NCI-H69 (cell line): ENCODE measurements at places on chromosomes 5 and 9.

- no peak for DNase-seq
Measured at GRCh38 chr9:134891053-134891452, 10.4 kb downstream of the FCN2 start.

GRCh38 chr9:78031444-78031892, at the start of gene GNAQ:
GNAQ (minus strand) TSS chr9:78031811; CDS start chr9:78031235, 576 bp downstream.
- DNase-seq: peak; percentile 86

- DNase-seq: peak; percentile 79
Measured at GRCh38 chr5:84255315-84255714, 129.4 kb downstream of the EDIL3 start.

DNA sequence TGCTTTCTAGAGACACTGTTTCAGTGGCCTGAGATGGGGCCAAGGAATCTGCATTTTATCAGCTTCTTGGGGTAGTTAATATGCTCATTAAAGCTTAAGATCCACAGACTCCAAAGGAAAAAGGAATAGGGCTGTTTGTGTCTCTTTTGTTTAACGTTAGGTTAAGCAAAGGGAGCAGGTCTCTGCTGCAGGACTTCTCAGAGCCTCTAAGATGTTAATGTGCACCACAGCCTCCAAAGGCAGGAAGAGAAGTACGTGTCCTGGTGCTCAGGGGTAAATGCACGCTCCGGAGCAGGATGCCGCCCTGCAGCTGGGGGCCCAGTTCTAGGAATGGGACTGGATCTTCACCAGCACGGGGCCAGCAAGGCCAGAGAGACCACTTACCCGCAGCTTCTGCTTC, 19.6 kb downstream of the SPARC start:
- no peak for DNase-seq

DNA sequence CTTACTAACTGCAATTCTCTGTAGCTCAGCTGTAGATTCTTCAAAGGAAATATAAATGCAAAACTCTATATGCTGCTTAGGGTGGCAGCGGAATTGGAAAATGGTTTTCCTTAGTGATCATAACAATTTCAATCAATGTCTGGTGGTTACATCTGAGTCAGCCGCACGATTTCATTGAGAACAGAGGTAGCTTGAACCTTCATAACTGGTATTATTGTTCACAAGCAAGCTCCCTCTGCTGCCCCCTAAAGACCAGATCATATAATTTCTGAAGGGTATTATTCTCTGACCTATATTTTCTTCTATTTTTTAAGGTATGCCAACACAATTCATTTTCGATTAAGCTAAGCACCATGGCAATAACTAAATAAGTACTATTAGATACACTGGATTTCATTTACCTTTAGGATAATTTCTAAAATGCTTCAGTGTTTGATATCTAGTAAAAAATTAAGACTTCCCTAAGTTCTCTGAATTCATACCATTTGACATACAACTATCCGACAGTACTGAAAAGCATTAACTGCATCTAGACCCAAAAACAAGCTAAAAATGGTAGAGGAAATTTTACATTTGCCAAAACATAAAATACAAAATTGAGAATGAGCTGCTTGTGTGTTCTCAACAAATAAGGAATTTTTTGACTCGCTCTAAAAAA, 181.1 kb upstream of the SPEF2 start:
- peak; percentile 70 for DNase-seq

DNA sequence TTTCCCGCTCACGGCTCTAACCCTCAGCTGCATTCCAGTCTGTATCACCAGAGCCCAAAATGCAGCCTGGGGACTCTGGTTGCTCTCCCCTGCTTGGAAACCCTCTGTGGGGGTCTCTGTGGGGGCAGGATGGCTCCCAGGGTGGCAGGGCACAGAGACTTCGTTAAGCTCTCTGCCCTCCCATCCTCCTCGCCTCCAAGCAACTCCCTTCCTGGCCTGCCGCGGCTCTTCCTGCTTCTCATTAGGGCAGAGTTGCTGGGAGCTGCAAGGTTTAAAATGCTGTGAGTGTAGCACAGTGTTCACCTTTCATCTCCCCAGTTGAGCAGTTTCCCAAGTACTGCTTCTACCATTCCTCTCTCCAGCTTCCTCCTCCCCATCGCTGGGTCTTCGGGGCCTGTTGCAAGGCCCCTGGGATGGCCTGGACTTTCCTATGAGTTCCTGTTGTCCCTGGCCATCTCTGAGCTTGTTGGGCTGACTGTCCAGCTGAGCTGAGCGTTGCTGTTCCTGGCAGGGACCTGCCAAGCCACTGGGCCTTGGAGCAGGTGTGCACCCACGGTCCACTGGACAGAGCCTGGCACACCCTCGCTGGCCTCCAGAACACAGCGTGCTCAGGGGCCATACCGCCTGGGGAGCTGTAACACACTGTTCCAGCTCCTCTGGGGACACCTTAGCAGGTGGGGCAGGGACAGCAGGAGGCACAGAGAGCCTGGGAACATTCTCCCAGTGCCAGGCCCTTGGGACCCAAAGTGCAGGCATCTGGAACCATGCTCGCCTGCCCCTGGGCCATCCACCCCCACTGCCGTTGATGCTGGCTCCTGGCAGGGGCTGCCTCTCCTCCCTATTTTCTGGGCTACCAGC, 188.4 kb downstream of the C9orf50 start:
- peak; percentile 38 for DNase-seq

DNA sequence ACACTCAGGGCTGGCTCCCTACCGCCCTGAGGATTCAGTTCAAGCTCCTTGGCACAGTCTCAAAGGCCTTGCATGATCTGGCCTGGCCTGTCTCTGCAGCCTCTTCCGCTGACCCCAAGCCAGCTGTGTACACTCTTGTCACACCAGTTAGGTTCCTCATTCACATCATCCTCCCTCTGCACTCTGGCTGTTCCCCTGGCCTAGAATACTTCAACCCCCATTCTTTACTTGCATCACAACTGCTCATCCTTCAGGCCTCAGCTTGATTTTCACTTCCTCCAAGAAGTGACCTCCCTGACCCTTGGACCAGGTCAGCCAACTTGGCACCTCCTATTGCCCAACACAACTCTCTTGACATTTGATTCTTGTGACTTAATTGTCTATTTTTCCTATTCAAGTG, 18.9 kb upstream of the PFDN1 start:
- no peak for DNase-seq

DNA sequence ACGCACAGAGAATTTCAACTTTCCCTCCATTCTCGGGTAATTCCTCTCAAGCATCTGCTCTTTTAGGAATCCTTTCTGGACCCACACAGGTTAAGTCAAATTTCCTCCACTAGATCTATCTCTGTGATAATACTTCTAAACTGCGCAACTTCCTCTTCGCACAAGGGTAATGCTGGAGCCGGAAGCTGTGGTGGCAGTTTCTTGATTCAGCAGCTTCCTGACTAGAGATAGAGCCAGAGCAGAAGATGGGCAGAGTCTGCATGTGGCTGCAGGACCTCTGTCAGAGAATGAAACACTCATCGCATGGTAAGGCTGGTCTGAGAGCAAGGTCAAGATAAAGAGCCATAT, 11.1 kb upstream of the CDC42SE2 start:
- DNase-seq: no peak

DNA sequence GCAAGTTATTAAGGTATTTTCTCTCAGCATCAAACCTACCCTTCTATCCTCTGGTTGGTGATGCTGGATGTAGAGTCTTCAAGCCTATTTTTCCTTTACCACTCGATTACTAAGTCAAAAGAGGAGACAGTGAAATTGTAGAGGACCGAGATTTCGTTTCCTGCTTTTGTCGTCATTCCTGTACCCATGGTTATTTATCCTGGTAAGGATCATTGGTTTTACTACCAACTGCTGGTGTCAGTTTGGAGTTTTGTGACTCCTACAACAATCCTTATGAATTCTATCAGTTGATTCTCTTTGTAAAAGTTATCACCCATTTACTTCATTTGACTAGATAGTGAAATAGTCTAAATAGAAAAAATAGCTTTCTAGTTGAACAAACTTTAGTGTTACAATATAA, 2028.2 kb upstream of the ACO1 start:
- DNase-seq: no peak

GRCh38 chr9:91978740-91979414, 28.8 kb upstream of the ROR2 start:
- peak; percentile 37 for DNase-seq

GRCh38 chr5:1413211-1413610, 32.0 kb downstream of the SLC6A3 start:
- no peak for DNase-seq

- DNase-seq: no peak
Measured at GRCh38 chr5:81942746-81943145, 29.1 kb upstream of the ATG10 start.

GRCh38 chr5:162638849-162639248, 571.3 kb downstream of the GABRG2 start:
- no peak for DNase-seq

GRCh38 chr9:113734826-113735225, 141.3 kb upstream of the ZNF618 start:
- DNase-seq: no peak

- DNase-seq: no peak
Measured at GRCh38 chr9:118990949-118991348, 378.3 kb downstream of the BRINP1 start.

DNA sequence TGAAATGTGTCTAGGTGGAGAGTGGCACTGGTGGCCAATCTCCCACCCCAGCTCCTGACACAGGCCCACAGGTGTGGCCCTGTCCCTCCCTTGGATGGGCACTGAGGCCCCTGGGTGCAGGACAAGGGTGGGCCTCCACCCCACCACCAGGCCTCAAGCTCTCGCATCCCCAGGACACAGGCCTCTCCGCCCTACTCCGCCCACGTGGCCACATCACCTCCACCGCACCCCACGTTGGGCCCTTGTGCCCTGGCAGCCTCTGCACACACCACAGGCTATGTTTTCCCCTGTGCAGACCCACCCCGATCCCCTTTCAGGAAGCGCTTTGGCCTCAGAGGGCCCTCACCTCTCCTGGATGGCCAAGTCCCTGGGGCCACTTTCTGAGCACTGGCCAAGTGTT, 54.7 kb downstream of the SECISBP2 start:
- DNase-seq: no peak

DNA sequence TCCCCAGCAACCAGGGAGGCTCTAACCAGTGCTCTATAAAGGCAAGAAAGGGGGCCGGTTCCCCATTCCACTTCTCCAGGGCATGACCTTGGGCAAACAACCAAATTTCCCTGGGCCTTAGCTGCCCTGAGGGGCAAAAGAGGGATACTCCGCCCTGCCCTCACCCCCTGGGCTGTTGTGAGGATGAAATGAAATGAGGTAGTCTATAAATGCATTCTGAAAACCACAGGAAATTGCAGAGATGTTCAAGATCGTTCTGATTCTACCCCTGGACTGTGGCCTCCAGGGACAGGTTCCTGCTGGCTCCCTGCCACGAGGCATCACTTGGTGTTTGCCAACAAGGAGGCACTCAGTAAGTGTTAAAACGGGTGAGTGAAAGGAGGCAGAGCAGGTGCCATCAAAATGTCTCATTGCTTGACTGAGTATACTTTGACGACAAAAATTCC, 5.7 kb downstream of the RAPGEF1 start:
- peak; percentile 82 for DNase-seq

- no peak for DNase-seq
Measured at GRCh38 chr9:115912086-115912485, 241.5 kb upstream of the PAPPA start.

DNA sequence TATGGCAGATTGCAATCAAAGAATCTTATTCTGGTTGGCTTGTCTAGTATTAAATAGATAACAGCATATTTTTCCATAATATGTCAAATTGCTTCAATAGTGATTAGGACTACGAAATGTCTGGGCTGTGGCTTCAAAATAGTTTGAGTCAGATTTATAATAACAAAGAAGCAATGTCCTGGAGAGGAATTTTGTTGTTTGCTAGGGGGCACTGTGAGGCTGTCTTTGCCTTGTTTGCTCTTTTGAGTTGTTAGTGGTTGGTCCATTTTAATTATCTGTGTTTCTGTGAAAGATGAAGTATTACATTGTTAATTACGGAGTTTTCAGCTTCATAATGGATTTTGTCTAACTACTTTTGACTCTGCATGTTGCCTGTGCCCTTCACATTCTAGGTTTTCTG, 713.6 kb downstream of the TLE4 start:
- peak; percentile 1 for DNase-seq

DNA sequence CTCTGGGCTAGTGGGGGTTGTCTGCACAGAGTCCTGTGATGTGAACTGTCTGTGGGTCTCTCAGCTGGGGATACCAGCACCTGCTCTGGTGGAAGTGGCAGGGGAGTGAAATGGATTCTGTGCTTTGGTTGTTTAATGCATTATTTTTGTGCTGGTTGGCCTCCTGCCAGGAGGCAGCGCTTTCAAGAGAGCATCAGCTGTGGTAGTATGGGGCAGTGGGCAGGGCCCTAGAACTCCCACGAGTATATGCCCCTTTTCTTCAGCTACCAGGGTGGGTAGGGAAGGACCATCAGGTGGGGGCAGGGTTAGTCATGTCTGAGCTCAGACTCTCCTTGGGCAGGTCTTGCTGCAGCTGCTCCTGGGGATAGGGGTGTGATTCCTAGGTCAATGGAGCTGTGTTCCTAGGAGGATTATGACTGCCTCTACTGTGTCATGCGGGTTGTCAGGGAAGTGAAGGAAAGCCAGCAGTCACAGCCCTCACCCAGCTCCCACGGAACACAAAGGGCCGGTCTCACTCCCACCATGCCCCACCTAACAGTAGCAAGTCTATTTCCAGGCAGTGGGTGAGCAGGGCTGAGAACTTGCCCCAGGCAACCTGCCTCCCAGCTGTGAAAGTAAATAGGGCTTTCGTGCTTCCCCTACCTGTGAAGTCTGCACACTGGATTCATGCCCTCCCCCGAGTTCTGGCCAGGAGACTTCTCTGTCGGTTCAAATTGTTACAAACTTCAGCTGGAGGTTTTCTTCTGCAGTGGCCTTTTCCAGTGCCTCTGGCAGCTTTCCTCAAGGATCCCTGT, 25.7 kb upstream of the FAM81B start:
- DNase-seq: peak; percentile 45

- DNase-seq: no peak
Measured at GRCh38 chr9:69923972-69924371, 103.4 kb downstream of the CFAP95 start.

DNA sequence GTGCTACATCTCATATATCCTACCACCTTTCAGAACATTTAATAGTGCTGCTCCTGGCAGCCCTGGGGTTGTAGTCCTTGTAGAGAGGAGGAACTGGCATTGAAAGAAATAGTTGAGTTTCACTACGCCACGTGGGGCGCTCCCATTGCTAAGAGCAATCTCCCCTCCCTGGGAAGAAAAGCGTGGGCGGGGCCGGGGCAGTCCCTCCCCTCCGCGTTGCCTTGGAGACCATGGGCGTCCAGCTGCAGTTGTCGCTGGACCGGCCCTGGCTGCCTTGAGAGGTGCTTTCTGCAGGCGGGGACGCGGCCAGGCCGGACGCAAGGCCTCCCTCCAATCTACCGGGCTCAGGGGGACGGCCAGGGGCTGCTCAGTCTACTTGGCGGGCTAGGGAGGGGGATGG, 368 bp upstream of the CCDC180 start:
- peak; percentile 87 for DNase-seq

GRCh38 chr5:125576822-125577221, 830.4 kb upstream of the ZNF608 start:
- DNase-seq: peak; percentile 49

- DNase-seq: peak; percentile 39
Measured at GRCh38 chr5:58666141-58666540, 83.3 kb downstream of the RAB3C start.

- no peak for DNase-seq
Measured at GRCh38 chr5:142509026-142509425, 176.9 kb downstream of the FGF1 start.

GRCh38 chr9:123422635-123423310, 66.8 kb downstream of the CRB2 start:
- DNase-seq: no peak

- DNase-seq: peak; percentile 80
Measured at GRCh38 chr9:104682642-104683041, 11.7 kb upstream of the OR13D1 start.

GRCh38 chr5:63690546-63690945, 271.7 kb downstream of the HTR1A start:
- DNase-seq: no peak
